ENCODE measurements at places on chromosomes 5 and 9. TPM values are rescaled to one million over a fixed set of nuclear protein-coding genes. Genes with fewer than 3 reads are reported as not detected.

- DNase-seq, result no peak
Measured at GRCh38 chr5:117568622-117569021, 994.0 kb upstream of the SEMA6A start.

GRCh38 chr9:112086627-112087026 is 88.5 kb downstream of the SUSD1 start:
- peak; percentile 34 for DNase-seq

AP3B1 gene
- 35.7 TPM for polyA plus RNA-seq

GRCh38 chr9:75601280-75601679 is 289.2 kb upstream of the PCSK5 start:
- no peak for DNase-seq

DNA sequence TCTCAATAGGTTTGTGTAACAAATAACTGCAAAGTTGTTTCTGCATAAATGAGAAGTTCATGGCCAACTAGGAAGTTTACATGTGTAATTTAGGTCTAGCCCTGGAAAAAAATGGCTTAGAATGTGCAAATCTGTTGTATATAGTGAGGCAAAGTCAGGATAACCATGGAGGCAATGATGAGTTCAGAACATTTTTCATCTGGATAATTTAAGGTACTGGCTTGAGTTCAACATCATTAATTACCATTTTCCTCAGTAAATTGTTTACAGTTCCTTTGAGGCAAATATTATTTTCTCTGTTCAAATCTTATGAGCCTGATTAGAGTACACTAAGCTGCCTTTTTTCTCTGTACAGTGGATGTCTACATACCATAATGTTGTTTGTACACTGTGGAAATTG is 1259.0 kb upstream of the NUDT12 start:
- no peak for DNase-seq

DNA sequence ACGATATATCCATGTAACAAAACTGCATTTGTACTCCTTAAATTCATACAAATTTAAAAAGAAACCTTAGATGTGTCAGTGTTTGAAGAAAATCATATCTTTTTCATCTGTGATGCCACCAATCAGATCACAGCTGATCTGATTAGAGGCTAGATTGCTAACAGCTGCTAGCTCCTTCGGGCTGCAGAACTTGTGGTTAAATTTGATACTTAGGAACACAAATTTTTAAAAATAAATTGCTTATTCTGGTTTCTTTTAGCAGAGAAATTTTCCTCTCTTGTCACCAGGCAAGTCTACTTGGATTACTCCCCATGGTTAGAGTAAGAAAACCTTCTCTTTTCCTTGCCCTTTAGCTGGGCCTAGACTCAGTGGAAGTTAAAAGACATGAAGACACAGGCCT is 94.6 kb upstream of the RANBP6 start:
- DNase-seq, result no peak
